Uterus (tissue), 4 donors: ENCODE measurements at places on chromosomes 16 and 17. TPM values are rescaled to one million over a fixed set of nuclear protein-coding genes. Genes with fewer than 3 reads are reported as not detected.

The TSNAXIP1 gene
- total RNA-seq = 3.7 TPM

The TMEM170A gene
- 10.0 TPM for total RNA-seq

The KRT32 gene
- total RNA-seq = not detected

The G6PC1 gene
- not detected for total RNA-seq

The TBC1D3L gene
- 10.0 TPM for total RNA-seq

The NACA2 gene
- not detected for total RNA-seq

The MPHOSPH6 gene
- total RNA-seq = 18.4 TPM

The HLF gene
- 78.7 TPM for total RNA-seq

The PIK3R5 gene
- total RNA-seq = 11.2 TPM

The CETP gene
- total RNA-seq = not detected

The RRAD gene
- 20.5 TPM for total RNA-seq

The ZNF598 gene
- 42.1 TPM for total RNA-seq

The LRRC75A gene
- 2.1 TPM for total RNA-seq

The TNFRSF13B gene
- not detected for total RNA-seq

The PABPN1L gene
- total RNA-seq = not detected

The CDH5 gene
- 59.7 TPM for total RNA-seq

The GRIN2C gene
- total RNA-seq = not detected

The PLD6 gene
- total RNA-seq = 5.9 TPM

The C16orf54 gene
- 0.49 TPM for total RNA-seq

The SPECC1 gene
- total RNA-seq = 56.5 TPM

The PYDC1 gene
- total RNA-seq = not detected

The TUBB3 gene
- total RNA-seq = not detected

The RNF222 gene
- not detected for total RNA-seq

The DCXR gene
- total RNA-seq = 83.2 TPM

The CHP2 gene
- not detected for total RNA-seq

The ACSM2A gene
- not detected for total RNA-seq

The KRTAP3-3 gene
- not detected for total RNA-seq

The MAPT gene
- total RNA-seq = 4.1 TPM

The BCL6B gene
- total RNA-seq = 9.7 TPM

The KRTAP4-4 gene
- total RNA-seq = not detected

The XAF1 gene
- 16.5 TPM for total RNA-seq

The GIT1 gene
- total RNA-seq = 75.0 TPM

The GNAO1 gene
- total RNA-seq = not detected

The KIFC3 gene
- 6.1 TPM for total RNA-seq

The ATAD5 gene
- total RNA-seq = 8.8 TPM

The TPSB2 gene
- total RNA-seq = 108 TPM

The CCL1 gene
- not detected for total RNA-seq

The MEOX1 gene
- 14.7 TPM for total RNA-seq

The MT1H gene
- total RNA-seq = not detected

The SCNN1B gene
- 1.8 TPM for total RNA-seq

The UBE2Z gene
- total RNA-seq = 60.7 TPM

The CD300LF gene
- total RNA-seq = 0.27 TPM

The ZNF174 gene
- total RNA-seq = 5.6 TPM

The ENPP7 gene
- not detected for total RNA-seq

The CLEC3A gene
- total RNA-seq = not detected

The RSKR gene
- total RNA-seq = 11.3 TPM

The ANKS4B gene
- not detected for total RNA-seq

The TAX1BP3 gene
- total RNA-seq = 64.0 TPM

The SOST gene
- total RNA-seq = not detected

The TP53TG3B gene
- total RNA-seq = not detected

The CORO6 gene
- 3.8 TPM for total RNA-seq

The QRICH2 gene
- 4.6 TPM for total RNA-seq

The SRCIN1 gene
- not detected for total RNA-seq

The KRTAP1-1 gene
- not detected for total RNA-seq

The DLX4 gene
- total RNA-seq = not detected

The C17orf113 gene
- 3.3 TPM for total RNA-seq

The PDIA2 gene
- not detected for total RNA-seq
